ENCODE measurements at places on chromosomes 16 and 17.

DNA sequence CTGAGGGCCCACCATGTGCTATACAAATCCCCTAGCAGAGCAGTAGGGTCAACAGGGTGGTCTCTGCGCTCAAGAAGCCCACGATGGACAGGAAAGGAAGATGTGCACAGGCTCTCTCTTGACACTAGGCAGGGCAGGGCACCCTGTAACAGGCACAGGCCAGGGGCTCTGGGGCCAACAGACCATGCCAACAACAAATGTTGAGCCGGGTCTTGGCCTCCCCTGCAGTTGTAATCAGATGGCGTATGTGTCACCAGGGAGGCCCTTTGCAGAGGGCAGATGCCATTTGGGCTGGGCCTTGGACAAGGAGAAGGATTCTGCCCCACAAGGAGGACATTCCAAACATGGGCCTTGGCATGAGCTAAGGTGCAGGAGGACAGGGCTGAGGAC, 5.3 kb downstream of the TRPV1 start:
- DNase-seq = peak; percentile 10
- H3K4me3 ChIP-seq = no peak overlapping the region
- peaks cover 4% of the 10 kb centered on the region for H3K36me3 ChIP-seq

DNA sequence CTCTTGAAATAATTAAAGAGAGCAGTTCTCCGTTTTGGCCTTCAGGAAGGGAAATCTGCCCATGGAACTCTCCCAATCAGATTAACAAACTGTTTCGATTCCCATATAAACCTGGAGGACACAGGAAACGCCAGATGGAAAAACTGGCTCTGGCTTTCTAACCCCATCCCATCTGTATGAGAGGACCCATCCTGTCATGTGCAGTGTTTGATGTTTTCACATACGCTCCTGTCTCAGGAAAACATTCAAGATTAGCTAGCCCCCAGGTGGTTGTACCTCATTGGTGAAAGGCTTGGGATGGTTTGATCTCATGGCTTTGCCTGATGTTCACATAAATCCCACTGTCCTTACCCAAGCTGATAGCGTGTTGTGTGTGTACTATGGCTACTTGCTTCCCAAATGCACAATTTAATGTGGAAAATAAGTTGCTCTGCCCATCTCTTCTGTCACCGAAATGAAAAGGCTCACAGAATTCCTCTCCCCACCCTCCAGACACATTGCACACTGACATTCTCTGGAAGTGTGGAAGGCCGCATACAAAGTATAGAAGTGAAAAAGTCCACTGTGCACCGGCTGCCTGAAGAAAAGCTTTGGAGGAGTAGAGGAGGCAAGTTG, 18.2 kb upstream of the ERN1 start:
- DNase-seq = no peak
- H3K27ac ChIP-seq = peak overlapping the region; percentile 45
- peaks cover 21% of the 10 kb centered on the region for H3K36me3 ChIP-seq
- H3K27me3 ChIP-seq = no peaks in the 10 kb centered on the region

DNA sequence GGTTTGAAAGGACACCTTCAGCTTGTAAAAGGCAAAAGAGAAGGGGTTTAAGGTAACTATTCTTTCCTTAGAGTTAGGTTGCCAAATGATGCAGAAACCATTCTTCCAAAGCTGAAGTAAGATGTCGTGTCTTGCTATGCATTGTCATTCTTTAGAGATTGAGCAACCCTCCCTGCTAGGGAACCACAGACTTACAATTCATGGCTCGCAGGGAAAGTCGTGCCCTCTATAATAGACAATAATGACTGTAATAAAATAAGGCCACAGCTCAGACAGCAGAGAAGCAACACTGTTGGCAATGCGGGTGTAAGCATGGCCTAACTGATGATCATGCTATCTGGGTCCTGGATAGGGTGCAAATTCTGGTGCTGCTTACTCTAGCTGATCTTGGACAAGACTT, 129.6 kb upstream of the CDH13 start:
- peaks cover 14% of the 10 kb centered on the region for H3K27me3 ChIP-seq
- no peaks in the 10 kb centered on the region for H3K4me1 ChIP-seq
- no peak overlapping the region for H3K27ac ChIP-seq
- H3K4me3 ChIP-seq = no peak overlapping the region

DNA sequence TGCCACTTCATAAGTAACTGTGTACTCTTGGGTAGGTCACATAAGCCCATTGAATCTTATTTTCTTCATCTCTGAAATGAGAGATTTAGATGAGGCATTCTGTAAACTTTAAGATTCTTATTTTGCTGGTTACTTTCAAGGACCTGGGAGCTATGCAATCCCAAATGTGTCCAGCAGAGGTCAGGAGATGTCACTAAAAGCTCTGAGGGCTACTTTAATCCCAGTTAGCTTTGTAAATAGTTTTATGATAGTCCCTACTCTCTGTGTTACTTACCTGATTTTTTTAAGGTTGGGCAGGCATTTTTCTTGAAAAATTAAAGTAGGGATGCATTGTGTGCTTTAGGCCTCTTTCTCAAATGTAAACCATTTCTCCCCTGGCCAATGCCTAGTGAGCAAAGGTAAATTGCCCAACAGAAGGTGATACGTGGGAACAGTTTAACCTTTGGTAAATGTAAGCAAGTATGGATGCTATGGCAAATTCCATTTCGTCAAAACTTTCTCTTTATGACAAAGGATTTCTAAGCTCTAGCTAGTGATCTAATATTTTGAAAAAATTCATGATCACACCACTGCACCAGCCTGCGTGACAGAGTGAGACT, 57.1 kb upstream of the WSB1 start:
- peak; percentile 87 for DNase-seq
- no peak overlapping the region for H3K27ac ChIP-seq
- H3K4me1 ChIP-seq = peaks cover 33% of the 10 kb centered on the region
- no peaks in the 10 kb centered on the region for H3K36me3 ChIP-seq
- no peak overlapping the region for H3K4me3 ChIP-seq

DNA sequence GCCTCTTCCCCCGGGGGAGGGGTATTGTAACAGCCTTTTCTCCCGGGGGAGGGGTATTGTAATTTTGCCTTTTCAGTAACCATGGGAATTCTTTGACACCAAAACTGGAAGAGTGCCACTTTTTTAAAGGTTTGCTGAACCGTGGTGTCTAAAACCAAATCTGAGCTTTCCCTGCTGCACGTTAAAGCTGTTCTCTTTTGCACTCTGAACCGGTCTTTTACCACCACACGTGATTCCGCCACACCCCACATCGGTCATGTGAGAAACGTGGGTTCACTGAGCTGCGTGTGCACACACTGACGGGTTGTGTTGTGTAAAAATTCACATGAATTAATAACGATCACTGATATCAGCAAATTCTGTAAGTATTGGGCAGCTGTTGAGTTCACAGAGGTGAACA, 9.2 kb upstream of the ACSF3 start:
- H3K4me1 ChIP-seq = no peaks in the 10 kb centered on the region
- no peak overlapping the region for H3K27ac ChIP-seq
- no peak for DNase-seq
- no peaks in the 10 kb centered on the region for H3K27me3 ChIP-seq
- H3K36me3 ChIP-seq = no peaks in the 10 kb centered on the region

- peak overlapping the region; percentile 52 for H3K27ac ChIP-seq
- no peak for DNase-seq
- H3K4me1 ChIP-seq = peaks cover 33% of the 10 kb centered on the region
- no peaks in the 10 kb centered on the region for H3K27me3 ChIP-seq
Observed at GRCh38 chr17:48261297-48261880, 153.8 kb downstream of the SNX11 start.

- H3K4me1 ChIP-seq = no peaks in the 10 kb centered on the region
- H3K27me3 ChIP-seq = no peaks in the 10 kb centered on the region
- DNase-seq = no peak
- H3K4me3 ChIP-seq = no peak overlapping the region
Observed at GRCh38 chr16:63361032-63361624, 1324.9 kb upstream of the CDH8 start.

DNA sequence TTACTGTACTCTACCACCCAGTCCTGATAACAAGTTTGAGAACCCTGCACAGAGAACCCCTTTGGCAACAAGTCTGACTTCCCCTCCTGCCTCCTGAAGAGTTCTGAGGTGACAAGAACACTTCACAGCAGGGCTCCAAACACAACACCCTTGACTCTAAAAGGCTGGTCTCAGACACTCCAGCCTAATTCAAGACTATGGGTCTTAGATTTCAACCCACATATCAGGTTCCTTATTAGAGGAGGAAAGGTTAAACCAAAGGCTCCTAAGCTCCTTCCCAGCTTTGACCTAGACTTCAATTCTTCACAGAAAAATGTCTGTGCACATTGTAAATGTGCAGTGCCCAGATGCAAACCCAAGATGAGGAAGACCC, 23.0 kb downstream of the RANBP10 start:
- H3K4me1 ChIP-seq = peaks cover 24% of the 10 kb centered on the region
- no peaks in the 10 kb centered on the region for H3K36me3 ChIP-seq
- no peak overlapping the region for H3K4me3 ChIP-seq
- H3K27ac ChIP-seq = peak overlapping the region; percentile 29
- DNase-seq = no peak

DNA sequence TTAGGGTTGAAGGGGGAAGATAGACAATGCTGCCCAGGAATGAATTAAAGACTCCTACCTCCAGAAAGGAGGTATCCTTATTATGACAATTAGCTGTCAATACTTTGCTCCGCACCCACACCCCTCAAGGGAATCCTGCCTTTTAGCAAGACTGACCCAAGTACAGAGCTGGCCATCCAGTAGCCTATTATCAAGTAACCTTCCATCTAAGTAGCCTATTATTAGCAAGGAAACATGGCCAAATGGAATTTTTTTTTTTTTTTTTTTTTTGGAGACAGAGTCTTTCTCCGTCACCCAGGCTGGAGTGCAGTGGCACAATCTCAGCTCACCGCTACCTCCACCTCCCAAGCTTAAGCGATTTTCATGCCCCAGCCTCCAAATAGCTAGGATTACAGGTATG, 161.3 kb downstream of the PMP22 start:
- peaks cover 4% of the 10 kb centered on the region for H3K27me3 ChIP-seq
- H3K36me3 ChIP-seq = no peaks in the 10 kb centered on the region
- no peak for DNase-seq
- H3K4me3 ChIP-seq = no peak overlapping the region
- H3K4me1 ChIP-seq = no peaks in the 10 kb centered on the region

GRCh38 chr16:79598348-79599181, 2.0 kb downstream of the MAF start:
- peaks cover 20% of the 10 kb centered on the region for H3K36me3 ChIP-seq
- peak overlapping the region; percentile 88 for H3K4me3 ChIP-seq
- DNase-seq = peak; percentile 76
- H3K27me3 ChIP-seq = no peaks in the 10 kb centered on the region

DNA sequence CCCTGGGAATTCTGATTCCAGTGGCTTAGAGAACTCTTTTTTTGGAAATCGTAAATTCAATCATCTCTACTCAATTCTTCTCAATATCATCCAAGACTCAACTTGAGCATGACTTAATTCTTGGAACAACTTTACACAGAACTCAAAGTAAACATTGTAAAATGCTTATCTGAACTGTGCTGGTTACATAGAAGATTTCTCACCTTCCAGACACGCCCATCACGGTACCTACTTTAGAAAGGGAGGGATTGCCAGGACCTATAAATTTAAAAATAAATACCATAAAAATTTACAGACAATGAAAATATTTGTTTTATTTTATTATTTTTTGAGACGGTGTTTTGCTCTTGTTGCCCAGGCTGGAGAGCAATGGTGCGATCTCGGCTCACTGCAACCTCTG, 26.5 kb downstream of the MAP1LC3B start:
- H3K4me3 ChIP-seq = no peak overlapping the region
- DNase-seq = no peak
- H3K27me3 ChIP-seq = no peaks in the 10 kb centered on the region
- H3K36me3 ChIP-seq = peaks cover 6% of the 10 kb centered on the region

- no peak overlapping the region for H3K4me3 ChIP-seq
- DNase-seq = no peak
- H3K27me3 ChIP-seq = peaks cover 44% of the 10 kb centered on the region
- no peaks in the 10 kb centered on the region for H3K36me3 ChIP-seq
- no peak overlapping the region for H3K27ac ChIP-seq
- H3K4me1 ChIP-seq = no peaks in the 10 kb centered on the region
Observed at GRCh38 chr16:75787440-75787839, 61.1 kb upstream of the CPHXL start.

- H3K4me3 ChIP-seq = no peak overlapping the region
- H3K27ac ChIP-seq = no peak overlapping the region
- no peak for DNase-seq
- H3K4me1 ChIP-seq = peaks cover 8% of the 10 kb centered on the region
Observed at GRCh38 chr16:2335286-2335895, 5.1 kb downstream of the ABCA3 start.

- H3K4me3 ChIP-seq = no peak overlapping the region
- no peak for DNase-seq
- no peaks in the 10 kb centered on the region for H3K4me1 ChIP-seq
- H3K36me3 ChIP-seq = no peaks in the 10 kb centered on the region
- no peak overlapping the region for H3K27ac ChIP-seq
Observed at GRCh38 chr16:77553130-77553529, 118.3 kb upstream of the ADAMTS18 start.

DNA sequence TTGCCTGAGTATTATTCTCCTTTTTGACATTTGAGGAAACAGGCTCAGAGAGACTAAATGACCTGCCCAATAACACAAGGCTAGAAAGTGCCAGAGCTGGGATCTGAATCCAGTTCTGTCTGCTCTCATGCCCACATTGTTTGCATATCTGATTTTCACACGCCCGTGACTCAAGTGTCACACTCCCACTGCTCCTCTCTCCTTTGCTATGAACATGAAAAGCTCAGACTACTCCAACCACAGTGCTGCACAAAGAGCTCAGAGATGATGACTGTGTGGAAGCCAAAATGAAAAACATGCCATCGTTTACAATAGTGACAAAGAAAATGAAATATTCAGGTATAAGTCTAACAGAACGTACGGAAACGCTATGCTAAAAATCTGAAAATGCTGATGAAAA, 107.9 kb downstream of the SMG6 start:
- peaks cover 5% of the 10 kb centered on the region for H3K36me3 ChIP-seq
- H3K27ac ChIP-seq = peak overlapping the region; percentile 17
- DNase-seq = no peak
- H3K4me1 ChIP-seq = peaks cover 52% of the 10 kb centered on the region

DNA sequence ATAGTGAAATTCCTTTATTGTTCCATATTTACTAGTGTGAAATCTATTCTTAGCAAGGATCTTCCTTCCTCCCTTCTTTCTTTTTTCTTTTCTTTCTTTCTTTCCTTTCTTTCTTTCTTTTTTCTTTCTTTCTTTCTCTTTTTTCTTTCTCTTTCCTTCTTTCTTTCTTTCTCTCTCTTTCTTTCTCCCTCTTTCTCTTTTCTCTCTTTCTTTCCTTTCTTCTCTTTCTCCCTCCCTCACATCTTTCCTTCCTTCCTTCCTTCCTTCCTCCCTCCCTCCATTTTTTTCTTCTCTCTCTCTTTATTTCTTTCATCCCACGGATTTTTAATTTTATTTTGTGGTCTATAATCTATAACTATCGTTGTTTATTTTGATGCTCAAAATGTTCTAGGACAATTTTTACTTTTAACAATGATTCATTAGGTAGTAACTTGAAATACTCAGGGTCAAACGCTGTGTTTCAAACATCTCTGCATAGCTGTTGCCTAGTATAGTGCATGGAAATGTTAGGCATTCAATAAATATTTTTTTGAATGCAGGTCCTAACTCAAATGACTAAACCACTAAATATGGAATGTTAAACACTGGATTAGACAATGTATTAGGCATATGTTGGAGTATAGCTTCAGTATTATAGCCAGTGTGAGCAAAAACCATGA, 178.3 kb downstream of the MAP2K6 start:
- H3K27ac ChIP-seq = no peak overlapping the region
- H3K36me3 ChIP-seq = no peaks in the 10 kb centered on the region
- DNase-seq = no peak
- no peak overlapping the region for H3K4me3 ChIP-seq
- peaks cover 7% of the 10 kb centered on the region for H3K27me3 ChIP-seq

- H3K27me3 ChIP-seq = no peaks in the 10 kb centered on the region
- peaks cover 3% of the 10 kb centered on the region for H3K4me1 ChIP-seq
- DNase-seq = no peak
- no peak overlapping the region for H3K4me3 ChIP-seq
- H3K36me3 ChIP-seq = peaks cover under 1% of the 10 kb centered on the region
Observed at GRCh38 chr17:77516902-77517301, 376.1 kb downstream of the SEC14L1 start.
